Choroid plexus epithelial cell (primary cell): ENCODE measurements at places on chromosomes 7 and 10.

DNA sequence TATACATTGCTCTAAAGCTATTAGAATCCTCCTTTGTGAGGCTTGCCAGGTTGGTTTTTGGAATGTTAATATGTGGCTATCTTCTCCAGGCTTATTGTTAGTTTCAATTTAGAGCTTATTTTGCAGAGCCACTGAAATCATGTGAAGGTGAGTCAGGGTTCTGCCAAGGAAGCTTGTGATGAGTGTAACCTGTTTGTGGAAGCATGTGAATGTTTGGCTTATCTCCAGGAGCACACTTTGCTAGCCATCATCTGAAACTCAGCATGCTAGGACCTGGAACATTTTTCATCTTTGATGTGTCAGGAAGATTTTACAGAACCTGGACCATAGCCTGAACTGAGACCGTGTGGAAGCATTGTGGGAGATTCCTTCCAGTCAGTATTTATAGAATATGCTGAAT is 197.3 kb downstream of the PPP1R9A start:
- DNase-seq = peak; percentile 68

GRCh38 chr10:77043420-77043763 is 594.2 kb downstream of the KCNMA1 start:
- no peak for DNase-seq

DNA sequence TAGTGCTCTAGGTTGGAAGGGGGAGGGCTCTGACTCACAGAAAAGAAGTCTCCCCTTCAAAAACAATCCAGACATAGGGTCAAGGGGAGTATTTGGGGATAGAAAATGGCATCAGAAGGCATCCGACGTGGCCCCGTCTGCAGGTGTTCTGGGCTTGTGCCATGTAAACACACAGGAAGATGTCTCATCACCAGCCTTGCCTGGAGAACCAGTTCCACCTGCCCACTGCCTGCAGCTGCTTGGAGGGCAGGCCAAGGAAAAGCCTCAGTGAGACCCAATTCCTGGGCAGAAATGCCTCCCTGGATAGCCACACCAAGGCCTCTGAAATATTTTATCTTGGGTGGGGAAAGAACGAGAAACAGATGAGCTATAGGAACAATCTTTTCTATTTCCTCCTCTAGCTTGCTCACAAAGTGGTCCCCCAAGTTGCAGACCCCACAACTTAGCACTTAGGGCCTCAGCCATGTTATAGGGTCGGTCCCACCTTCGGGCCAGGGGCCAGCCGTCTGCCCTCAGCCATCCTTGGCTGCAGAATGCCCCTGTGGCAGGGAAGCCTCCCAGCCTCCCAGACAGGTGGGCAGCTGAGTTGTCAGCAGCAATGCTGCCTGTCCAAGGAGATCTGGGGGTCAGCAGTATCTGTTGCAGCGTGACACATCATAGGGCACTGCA is 54.3 kb upstream of the ECHDC3 start:
- no peak for DNase-seq

GRCh38 chr10:96678725-96679124 is 41.6 kb downstream of the PIK3AP1 start:
- DNase-seq = no peak

DNA sequence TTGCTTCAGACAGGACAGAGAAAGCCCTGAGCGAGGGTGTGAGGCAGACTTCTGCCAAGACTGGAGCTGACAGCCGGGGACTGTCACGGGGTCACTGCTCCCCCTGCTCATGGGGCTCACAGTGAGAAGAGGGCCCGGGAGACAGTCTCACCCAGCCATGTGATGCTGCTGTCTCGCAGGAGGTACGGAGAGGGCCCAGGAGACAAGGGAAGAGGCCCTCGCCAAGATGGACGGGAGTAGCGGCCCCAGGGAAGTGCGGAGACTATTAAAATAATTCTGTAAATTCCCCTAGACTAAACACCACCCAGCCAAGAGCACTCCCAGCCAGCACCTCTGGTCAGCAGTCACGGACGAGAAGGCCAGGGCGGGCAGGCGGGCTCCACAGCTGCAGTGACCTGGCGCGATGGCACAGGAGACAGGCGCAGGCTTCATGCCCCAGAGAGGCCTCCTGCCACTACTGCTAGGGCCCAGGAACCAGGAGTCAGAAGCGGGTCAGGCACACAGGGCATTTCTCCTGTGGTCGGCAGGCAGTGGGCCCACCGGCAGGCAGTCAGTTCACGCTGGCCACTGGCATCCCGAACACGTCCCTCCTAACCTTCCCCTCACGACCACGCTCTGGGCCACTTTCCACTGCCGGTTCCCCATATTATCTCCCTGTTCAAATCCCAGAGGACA is 24.1 kb downstream of the WDR86 start:
- DNase-seq = no peak

GRCh38 chr7:46786221-46786954 is 795.5 kb downstream of the TNS3 start:
- peak; percentile 82 for DNase-seq
